ENCODE measurements at places on chromosomes 4 and X.

DNA sequence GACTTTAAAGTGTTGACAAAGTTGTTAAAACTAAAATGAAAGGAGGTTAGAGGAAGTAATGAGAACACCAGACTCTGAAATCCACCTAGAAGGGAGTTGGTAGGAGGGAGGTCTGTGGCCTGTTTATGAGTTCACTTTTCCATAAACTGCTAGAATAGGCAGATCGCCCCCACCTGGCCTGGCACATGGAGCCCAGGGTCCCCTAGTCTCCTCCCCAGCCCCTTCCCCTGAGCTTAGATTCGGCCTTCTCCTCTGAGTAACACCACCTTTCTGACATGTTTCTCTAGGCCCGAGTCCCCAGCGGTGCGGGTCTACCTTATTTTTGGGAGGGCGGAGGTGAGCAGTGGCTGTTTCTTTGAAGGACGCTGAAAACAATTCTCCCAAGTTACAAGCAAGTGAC, 54.5 kb upstream of the FAT1 start:
- DNase-seq = no peak

GRCh38 chr4:26713563-26714151, 129.8 kb downstream of the TBC1D19 start:
- DNase-seq = no peak

- DNase-seq = peak; percentile 92
These were observed 24.2 kb downstream of the HERC3 start for GRCh38 chr4:88616275-88617150.

GRCh38 chr4:165520086-165520485, 141.3 kb downstream of the CPE start:
- no peak for DNase-seq

- DNase-seq = no peak
These were observed 18.1 kb downstream of the TMEM175 start for GRCh38 chr4:950136-951020.

DNA sequence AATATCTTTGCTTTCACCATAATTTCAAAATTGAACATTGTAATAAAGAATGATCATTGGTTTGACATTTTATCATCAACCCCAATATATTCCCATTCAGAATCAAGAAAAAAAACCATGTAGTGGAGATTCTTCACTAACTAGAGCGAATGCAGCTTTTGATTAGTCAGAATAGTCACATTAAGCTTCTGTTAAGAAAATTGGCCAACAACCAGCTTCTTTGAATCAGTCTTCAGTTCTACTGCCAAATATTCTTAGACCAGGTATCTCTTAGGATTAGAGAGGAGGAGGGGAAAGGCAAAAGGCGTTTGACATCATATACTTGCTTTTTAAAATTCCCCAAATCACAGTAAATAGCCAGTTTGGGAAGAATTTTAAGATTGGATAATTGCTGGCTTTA, 22.2 kb upstream of the TBC1D8B start:
- DNase-seq = no peak

DNA sequence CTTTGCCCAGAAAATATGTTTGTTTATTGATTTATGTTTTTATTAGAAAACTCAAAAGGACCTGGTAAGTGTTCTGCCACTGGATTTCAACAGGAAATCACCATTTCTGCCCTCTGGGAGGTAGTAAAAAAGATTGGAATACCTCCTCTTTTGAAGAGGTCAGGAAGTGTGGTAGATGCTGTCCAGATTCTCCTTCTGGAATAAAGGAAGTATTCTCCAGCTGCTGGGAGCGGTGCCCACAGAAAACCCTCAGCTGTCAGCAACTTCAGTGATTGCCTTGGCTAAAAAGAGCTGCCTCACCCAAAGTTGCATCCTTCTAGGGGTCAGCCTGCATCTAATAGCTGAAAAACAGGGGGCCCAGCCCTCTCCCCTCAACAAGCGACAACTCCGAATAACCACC, 13.8 kb upstream of the ZNF674 start:
- no peak for DNase-seq

DNA sequence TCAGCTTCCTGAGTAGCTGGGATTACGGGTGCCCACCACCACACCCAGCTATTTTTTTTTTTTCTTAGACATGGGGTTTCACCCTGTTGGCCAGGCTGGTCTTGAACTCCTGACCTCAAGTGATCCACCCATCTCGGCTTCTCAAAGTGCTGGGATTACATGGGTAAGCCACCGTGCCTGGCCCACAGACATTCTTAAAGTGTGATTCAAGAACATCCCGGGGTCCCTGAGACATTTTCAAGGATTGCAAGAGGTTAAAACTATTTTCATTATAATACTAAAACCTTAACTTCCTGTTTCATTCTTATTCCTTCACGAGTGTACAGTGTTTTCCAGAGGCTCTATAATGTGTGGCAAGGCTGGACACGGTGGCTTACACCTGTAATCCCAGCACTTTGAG, 318.7 kb downstream of the CAMK2D start:
- DNase-seq = peak; percentile 67

DNA sequence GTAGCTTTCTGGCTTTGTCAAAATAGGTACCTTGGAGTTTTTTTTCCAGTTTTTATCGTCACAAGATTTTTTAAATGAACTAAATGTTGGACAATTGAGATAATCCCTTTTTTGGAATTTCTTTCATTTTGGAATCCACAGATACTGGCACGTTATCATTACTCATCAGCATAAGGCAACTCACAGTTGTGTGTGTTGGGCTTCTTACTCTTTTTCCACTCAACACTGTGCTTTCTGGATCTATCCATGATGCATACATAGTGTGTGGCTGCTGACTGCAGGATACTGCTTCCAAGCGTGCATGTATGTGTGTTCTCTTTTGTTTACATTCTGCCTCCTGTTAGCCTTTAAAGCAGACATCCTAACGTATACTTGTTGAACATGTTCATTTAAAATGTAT, 113.5 kb upstream of the FAM9A start:
- no peak for DNase-seq

GRCh38 chr4:85459736-85460135, 15.2 kb upstream of the ARHGAP24 start:
- DNase-seq = no peak

DNA sequence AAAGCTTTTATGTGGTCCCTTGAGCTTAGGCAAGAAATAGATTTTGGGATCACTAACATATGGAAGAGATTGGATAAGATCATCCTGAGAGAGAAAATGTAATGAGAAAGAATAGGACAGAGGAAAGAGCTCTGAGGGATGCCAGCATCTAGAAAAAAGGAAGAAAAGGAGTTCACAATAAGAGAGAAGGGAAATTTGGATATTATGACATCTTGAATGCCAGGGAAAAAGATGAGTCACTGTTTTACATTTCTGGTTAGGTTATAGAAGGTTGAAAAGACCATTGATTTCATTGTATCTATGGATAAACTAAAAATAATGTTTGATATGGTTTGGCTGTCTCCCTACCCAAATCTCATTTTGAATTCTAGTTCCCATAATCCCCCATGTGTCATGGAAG, 208.5 kb downstream of the MAD2L1 start:
- DNase-seq = no peak

DNA sequence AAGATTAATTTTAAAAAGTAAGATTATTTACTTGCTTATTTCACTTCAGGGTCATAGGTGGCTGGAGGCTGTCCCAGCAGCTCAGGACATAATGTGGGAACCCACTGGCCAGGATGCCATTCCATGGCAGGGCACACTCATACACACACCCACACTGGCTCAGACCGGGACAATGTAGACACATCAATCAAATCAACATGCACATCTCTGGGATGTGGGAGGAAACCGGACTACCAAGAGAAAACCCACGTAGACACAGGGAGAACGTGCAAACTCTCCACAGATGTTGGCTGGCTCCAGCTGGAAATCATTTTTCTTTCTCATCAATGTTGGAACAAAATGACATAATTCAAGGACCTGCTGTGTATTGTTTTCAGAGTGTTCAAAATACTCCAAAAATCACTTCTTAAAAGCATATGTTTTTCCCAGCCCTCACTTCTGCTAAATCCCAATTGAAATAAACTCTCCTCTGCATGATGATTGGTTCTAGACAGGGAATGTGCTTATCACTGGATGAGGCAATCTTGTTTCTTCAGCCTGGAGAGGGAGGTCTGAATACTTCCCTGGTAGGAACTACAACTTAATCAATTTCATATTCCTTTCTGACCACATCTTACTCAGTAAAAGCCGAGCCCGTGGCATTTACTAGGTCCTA, 18.6 kb upstream of the CPE start:
- peak; percentile 67 for DNase-seq

DNA sequence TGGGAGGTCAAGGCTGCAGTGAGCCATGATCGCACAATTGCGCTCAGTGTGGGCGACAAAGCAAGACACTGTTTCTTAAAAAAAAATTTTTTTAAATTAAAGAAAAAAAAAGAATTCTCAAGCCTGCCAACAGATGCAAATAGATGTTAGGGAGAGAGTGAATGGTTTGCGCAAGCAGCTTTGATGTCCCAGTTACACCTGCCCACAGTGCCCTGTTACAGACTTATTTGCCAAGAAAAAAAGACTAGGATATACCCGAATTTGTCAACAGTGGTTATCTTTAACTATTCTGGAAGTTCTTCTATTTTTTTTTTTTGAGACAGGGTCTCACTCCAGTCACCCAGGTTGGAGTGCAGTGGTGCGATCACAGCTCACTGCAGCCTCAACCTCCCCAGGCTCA, 44.3 kb upstream of the UGDH start:
- no peak for DNase-seq

- no peak for DNase-seq
These were observed 107.6 kb upstream of the BANK1 start for GRCh38 chr4:101682946-101683345.

GRCh38 chrX:154025230-154025629, 5.5 kb upstream of the IRAK1 start:
- DNase-seq = no peak

DNA sequence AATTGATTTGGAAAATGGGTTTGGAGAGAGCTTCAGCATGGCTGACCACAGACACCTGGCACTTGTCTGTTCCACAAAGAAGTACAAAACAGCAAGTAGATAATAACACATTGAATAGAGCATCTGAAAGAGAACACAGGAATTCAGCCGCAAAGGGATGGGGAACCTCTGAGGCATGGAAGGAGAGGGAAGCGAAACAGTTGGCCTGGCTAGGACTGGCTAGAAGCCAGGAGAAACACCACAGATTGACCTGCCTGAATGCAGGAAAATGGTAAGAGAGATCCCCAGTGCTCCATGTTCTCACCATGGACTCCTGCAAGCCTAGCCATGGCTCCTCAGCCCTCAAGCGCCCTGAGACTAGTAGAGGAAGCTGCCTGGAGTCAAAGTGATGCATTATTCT, 169.7 kb upstream of the SH3RF1 start:
- no peak for DNase-seq

- DNase-seq = no peak
These were observed 102.1 kb downstream of the DCK start for GRCh38 chr4:71095545-71095944.

GRCh38 chr4:113141901-113142346, 92.5 kb downstream of the ANK2 start:
- DNase-seq = peak; percentile 80

GRCh38 chr4:185381288-185382196, 14.2 kb downstream of the LRP2BP start:
- peak; percentile 46 for DNase-seq

DNA sequence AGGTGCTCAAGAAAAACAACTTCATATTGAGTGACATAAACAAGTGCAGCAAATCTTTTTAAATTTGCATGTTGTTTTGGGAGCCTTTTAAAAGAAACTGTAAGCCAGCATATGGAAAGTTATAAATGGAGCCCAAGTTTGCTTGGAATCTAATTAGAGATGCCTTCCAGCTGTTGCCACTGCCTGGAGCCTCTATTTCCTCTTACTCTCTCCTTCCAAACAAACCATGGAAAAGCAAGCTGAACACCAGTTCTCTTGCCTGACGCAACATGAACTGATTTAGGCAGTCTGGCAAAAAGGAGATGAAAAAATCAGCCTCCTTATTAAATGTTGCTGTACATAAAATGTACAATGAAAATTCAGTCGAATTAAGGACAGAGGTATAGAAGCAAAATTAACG, 21.5 kb downstream of the ARSJ start:
- no peak for DNase-seq

DNA sequence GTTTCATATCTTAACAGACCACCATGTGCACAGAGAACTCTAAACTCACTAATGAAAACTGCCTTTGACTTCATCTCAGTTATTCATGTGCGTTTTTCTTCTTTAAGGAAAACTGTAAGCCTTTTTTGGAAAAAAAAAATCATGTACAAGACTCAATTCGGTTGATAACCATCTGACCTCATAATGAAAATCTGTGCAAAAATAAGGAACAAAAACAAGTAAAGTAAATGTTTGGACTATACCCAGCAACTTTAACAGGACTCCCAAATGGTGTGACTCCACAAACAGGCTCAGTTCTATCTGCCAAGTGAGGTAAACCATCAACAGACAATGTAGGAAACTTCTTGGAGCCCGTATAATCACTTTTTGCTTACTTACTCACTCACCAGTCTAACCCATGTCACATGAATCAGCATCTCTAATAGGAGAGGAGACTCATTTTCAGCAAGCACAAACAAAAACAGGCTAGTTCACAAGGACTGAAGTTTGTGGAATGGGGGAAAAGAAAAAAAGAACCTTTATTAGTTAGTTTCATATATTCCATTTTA, 9.3 kb downstream of the APOO start:
- no peak for DNase-seq

DNA sequence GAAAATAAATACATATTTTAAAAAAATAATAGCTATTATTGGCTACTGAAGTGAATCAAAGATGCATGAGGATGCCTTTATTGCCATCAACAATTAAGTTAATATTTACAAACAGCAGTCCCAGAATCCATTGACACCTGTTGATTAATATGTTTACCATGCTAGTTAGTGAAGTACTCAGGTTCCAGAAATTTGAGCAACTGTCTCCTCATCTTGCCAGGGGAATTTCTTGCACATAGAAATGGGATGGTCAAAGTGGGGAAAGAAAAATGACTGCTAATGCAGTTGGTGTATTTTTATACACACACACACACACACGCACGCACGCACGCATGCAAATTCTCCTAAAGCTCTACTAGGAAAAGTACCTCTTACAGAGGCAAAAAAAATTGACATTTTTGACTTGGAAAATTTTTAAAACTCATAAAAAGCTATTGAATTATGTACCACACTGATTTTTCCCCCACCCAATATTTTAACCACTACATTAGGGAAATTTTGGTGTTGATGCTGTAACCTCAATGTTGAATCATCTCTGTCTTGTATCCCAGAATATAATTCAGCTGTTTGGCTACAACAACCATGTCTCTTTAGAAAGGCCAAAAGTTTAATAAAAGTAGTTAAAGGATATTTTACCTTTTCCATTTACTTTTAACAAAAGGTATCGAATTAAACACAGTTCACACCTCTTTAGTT, 105.3 kb upstream of the TMEM150C start:
- DNase-seq = no peak

GRCh38 chr4:77202491-77202890, 45.5 kb downstream of the CCNG2 start:
- no peak for DNase-seq

Data from fibroblast of skin of scalp (primary cell).